Stimulated activated CD8-positive, alpha-beta memory T cell treated with anti-CD3 and anti-CD28 coated beads, Interleukin-7, amount 100 ng/mL, for 4 hours (primary cell): ENCODE measurements at places on chromosomes 7 and 10.

DNA sequence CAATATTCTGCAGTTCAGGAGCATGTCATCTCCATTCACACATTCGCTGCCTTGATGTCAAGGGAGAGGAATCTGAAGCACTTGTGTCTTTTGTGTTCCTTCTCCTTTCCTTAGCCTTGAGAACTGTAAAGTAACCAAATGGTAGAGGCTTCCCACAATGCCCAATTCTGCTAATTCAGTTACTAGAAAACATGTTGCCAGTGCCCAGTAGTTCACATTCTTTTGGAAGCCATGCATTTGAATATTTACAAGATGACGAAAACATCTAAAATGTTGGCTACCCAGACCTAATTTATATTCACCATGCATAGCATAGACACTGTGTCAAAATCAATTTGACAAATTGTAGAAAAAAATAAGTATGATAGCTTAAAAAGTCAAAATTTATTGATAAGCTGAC lies 852.7 kb upstream of the PHF14 start:
- DNase-seq, result no peak

- DNase-seq, result no peak
These were observed 39.5 kb upstream of the DGKI start for GRCh38 chr7:137886281-137886680.

GRCh38 chr7:153564391-153564790 lies 487.8 kb upstream of the DPP6 start:
- no peak for DNase-seq

GRCh38 chr7:112185005-112185834 lies 21.0 kb downstream of the DOCK4 start:
- DNase-seq, result no peak

DNA sequence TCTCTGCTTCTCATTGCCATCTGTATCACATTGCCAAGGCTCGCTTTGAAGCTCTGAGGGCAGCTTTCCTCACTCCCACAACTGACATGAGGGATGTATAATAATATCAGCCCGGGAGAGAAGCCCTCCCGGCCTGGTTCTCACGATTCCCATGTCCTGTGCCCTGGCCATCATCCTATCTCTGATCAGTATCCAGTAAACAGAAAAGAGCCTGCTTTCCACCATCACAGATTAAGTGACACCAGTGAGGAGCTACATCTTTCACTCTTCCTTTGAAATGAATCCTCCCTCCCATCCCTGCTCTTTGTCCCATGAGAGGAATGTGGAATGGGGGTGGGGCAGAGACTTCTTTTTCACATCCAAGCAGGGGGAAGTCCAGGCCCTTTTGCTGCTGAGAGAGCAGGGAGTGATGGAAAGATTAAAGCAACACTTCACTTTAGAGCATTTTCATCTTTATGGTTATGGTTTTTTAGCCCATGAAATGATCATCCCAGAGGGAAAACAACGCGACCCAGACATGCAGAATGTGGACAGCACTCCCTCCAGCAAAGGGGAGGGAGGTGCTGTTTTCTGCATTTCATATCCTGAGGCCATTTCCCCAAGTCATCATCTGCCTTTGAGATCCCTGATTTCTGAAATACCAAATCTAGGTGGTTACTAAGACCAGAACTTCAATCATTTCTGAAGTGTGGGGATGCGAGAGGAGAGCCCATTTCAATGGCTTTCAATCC lies 84.6 kb upstream of the LYZL1 start:
- DNase-seq, result no peak

GRCh38 chr7:75953431-75953830 lies 38.5 kb downstream of the POR start:
- DNase-seq, result no peak

- DNase-seq, result no peak
These were observed 1.1 kb downstream of the SP4 start for GRCh38 chr7:21429021-21429420.

DNA sequence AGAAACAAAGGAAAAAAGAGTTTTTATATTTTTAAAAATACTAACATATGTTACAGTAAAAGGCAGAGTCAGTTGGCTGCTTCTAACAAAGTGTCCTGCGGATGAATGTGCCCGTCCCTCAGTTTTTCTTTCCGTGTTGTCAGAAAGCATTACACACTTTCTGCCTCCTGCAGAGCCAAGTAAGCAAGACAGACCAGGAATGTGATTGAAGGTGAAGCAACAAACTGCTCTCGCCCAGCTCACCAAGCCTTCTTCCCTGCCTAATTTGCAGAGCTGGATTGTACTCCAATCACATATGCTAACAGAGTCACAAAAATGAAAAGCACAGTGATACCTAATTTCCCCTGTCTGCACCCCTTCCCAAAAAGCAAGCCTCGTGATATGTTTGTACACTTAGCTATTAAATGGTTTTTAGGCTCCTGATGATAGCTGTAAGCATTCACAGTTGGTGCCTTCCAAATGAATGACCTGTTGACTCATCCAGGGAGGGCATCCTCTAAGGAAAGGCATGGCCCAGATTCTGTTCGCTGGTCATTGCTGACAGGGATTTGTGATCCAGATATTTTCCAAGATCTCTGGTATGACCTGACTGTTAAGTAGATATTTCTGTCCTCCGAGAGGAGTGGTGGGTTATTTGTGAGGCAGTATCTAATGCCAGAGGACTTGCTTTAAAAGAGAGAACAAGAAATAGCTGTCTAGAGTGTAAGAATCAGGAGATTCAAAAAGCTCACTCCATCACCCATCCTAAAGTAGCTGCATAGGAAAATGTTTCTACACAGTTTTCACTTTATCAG lies 187.3 kb upstream of the PLXDC2 start:
- no peak for DNase-seq

GRCh38 chr7:108459922-108460551 lies 3.8 kb upstream of the NRCAM start:
- no peak for DNase-seq

DNA sequence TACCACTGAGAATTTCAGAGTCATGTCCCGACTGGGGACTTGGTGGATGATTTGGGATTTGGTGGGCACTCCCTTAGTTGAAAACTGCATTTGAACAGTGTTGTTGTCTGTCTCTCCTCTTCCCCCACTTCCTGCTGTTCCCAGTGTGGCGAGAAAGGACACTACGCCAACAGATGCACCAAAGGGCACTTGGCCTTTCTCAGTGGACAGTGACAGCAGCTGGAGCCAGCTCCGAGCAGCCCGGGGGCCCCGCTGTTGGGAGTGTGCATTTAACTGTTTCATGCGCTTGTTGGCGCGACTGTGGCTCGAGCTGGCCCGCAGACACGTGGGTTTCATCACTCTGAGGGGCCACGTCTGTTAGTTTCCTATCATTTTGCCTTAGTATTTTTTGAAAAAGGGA lies 9.7 kb downstream of the ATP5MF start:
- DNase-seq, result no peak

DNA sequence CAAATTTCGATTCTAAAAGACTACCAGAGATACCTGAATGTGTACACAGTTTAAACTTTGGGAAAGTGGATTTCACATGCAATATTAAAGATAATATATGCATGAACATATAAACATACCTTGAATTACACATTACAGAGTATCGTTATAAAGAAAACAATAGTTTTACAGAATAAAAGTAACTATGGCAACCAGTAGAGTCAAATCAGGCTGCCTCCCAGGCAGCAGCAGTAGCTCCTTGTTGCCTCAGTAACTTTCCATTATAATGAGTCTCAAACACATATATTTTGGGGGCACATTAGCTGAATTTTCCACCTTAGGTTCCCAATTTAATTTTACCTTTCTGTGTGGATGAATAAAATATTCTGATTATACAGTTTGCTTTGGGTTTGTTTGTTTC lies 164.4 kb upstream of the FEZF1 start:
- no peak for DNase-seq

GRCh38 chr10:11906714-11907113 lies 83.6 kb downstream of the PROSER2 start:
- no peak for DNase-seq

- DNase-seq, result no peak
These were observed 205.9 kb downstream of the MBL2 start for GRCh38 chr10:52566471-52567246.

DNA sequence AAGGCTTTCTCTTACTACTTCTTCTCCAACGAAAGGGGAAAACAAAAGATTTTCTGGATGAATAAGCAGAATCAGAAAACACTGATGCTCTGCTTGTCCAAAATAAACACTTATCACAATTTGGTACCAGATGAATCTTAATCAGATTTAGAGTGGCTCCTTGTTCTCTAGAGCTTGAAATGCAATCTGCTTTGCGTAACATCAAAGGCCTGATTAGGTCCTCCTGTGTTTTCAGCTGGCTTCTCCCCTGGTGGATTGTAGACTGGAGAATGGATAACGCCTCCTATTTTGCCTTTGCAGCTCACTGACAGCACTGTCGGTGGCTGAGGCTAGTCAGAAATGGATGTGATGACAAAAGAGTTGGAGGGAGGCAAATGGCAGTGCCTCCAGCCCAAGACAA lies 91.2 kb downstream of the FAM13C start:
- DNase-seq, result no peak
